Pulmonary artery endothelial cell (primary cell): ENCODE measurements at places on chromosomes 7 and 10.

GRCh38 chr10:115947104-115947503 lies 325.9 kb downstream of the GFRA1 start:
- DNase-seq = no peak

- DNase-seq = no peak
Observed at GRCh38 chr7:106400923-106401322, 116.1 kb upstream of the NAMPT start.

GRCh38 chr7:79652619-79653018 lies 199.2 kb upstream of the MAGI2 start:
- DNase-seq = no peak

DNA sequence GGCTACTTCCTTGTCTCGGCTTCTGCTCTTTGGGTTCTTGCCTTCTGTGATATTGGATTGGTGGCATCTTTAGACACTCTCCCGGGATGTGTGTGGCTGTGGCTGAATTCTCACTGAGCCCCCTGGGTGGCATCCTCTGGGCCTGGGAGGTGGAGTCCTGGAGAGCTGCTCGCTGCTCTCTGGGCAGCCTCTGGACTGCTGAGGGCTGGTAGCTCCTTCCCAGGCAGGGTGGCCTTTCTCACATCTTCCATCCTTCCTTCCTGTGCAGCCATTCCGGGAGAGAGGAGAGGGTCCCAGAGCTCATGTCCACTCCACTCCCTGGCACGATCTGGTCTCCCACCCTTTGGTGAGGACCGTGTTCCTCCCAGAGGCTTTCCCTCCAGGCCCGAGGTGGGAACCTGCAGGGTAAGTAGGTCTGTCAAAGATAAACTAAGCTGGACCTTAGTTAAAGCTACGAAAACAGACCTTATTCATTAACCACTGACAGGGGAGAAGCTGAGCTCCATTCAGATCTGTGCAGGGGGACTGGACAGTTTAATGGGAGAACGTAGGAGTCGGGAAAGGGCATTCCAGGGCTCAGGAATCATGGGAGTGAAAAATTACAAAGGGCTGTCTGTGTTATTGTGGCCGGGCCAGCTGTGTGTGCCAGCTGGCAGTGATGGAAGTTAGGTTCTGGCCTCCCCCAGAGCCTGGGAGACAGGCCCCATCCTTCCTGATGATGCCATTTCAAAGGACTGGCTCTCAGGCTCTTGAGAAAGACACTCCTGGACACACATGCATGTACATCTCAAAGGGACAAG lies 8.7 kb downstream of the ATP6V0E2 start:
- DNase-seq = no peak

DNA sequence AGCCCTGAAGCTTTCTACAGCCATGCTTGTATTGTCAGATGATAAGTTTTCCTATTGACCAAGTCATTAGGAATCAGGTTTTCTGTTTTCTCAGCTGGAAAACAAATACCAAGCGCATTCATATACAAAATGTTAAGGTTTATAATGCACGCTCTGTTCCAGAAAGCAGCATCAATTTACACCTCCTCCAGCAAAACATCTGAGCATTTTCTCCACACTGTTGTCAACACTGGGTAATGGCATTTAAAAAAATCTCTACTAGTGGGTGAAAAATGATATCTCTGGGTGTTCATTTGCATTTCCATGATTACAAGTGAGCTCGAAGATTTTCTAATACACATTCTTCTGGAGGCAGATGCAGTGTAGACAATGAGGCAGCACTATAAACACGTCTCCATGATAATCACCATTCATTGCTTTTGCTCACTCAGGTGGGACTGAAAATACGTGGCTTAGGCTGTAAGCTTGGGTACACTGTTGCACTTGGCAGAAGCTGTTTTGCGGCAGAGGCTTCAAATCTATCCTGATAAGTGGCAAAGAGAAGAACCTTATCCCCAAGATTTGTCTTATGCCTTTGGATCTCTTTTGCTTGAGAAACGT lies 114.8 kb upstream of the PLPP4 start:
- DNase-seq = no peak
